ENCODE measurements at places on chromosomes 6 and 20.

- DNase-seq: peak; percentile 77
Measured at GRCh38 chr6:18362058-18362561, 25.0 kb upstream of the RNF144B start.

- DNase-seq: no peak
Measured at GRCh38 chr6:163195721-163196691, 218.5 kb upstream of the QKI start.

GRCh38 chr20:25030007-25030648 is 27.8 kb downstream of the ACSS1 start:
- no peak for DNase-seq

- no peak for DNase-seq
Measured at GRCh38 chr6:31614684-31615578, at the start of gene AIF1. TSS of gene AIF1 (plus strand) at chr6:31615234. CDS start at chr6:31615330, 96 bp downstream.

DNA sequence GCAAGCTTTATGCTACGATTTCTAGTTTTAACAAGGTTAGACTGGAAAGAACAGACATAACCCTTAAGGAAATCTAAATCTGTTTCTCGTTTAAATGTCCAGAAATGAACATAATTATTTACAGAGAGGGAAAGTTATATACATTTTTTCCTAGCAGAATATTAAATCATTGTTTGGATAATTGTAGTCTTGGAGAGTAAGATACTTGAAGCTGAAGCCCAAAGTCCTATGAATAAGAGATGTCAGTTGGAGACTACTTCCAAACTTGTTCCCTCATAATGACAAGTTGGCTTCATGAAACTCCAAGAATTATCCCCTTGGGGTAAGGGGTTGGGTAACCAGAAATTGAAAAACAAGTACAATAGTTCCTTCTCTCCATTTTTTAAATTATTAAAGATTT is 911.1 kb upstream of the MAN1A1 start:
- no peak for DNase-seq

DNA sequence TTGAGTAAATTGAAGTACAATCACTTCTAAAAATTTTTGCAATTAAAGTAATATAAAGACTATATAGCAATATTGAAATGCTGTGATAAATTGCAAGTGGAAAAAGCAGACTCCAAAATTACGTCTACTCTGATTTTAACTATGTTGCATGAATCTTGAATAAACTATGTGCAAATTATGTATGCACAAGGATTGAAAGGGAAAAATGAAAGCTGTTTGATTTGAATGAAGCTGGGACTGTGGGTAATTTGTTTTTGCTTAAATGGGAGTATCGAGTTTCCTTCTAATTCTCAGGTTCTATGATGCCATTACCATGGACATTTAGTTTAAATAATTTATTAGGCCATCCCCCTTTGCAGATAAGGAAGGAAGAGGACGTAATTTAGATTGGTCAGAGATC is 198.7 kb upstream of the MYLIP start:
- no peak for DNase-seq

DNA sequence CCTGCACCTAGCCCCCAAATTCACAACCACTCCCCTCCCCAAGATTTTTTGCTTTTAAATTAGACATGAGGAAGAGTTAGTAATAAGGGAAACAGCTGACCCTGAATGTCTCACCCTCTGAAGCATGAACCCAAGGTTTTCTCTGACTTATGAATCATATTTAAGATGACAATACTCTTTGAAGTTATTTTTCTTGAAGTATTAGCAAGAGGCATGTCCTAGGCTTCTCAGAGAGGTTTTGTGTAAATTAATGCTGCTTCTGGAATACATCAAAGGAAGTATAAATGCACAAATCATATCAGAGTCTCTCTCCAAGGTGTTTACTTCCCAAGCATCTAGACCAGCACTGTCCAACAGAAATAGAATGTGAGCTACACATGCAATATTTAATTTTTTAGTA is 408.1 kb upstream of the MARCKS start:
- no peak for DNase-seq

DNA sequence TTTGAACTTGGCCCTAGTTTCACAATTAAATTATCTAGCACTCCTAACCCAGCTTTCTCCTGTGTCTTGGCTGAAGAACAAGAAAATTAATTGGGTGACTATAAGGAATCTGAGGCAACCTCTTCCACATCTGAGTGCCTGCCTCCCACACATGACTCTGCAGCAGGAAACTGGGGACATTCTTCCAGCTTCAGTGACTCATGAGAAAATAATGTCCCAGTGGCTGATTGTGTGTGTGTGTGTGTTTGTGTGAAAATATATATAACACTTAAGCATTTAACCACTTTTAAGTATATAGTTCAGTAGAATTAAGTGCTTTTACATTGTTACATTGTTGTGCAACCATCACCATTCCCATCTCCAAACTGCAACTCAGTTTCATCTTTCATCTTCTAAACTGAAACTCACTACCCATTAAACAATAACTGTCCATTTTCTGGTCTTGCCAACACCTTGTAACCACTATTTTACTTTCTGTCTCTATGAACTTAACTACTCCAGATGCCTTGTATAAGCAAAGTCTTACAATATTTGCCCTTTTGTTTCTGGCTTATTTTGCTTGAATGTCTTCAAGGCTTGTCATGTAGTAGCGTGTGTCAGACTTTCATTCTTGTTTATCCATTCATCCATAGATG is 8.7 kb downstream of the TRIM38 start:
- DNase-seq: peak; percentile 84

DNA sequence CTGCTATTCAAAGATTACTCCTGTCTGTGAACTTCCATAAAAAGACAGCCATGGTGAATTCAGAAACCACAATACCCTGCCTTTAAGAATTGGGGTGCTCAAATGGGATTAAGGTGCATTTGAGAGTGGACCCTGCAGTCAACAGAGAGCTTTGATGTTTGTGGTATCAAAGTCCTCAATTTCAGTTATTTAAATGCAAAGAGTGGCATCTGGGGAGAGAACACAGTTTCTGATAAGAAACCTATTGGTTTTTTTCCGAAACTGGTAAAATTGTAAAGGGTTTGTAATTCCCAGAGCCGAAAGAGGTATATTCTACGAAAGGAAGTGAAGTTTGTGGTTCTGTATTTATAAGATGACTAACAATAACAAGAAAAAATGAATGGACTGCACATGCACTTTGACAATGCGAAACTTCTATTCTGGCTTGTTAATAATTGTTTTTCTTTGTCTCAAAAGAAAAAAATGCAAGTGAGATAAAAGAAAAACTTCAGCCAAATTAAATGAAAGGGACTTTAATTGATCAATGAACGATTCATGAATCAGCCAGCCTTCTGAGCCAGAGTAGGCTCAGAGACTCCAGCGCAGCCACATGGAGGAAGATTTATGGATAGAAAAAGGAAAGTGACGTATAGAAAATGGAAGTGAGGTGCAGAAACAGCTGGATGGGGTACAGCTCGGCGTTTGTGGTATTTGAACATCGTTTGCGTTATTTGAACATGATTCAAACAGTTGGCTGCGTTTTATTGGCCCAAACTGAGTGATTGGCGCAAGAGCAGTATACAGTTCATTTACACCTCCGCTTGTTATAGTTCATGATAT is 70.5 kb upstream of the DUSP22 start:
- no peak for DNase-seq

Data from AG20443 (cell line).